ENCODE measurements at places on chromosomes 2 and 18.

GRCh38 chr18:45617284-45617683, 2.0 kb downstream of the SLC14A2 start:
- DNase-seq: peak; percentile 72

DNA sequence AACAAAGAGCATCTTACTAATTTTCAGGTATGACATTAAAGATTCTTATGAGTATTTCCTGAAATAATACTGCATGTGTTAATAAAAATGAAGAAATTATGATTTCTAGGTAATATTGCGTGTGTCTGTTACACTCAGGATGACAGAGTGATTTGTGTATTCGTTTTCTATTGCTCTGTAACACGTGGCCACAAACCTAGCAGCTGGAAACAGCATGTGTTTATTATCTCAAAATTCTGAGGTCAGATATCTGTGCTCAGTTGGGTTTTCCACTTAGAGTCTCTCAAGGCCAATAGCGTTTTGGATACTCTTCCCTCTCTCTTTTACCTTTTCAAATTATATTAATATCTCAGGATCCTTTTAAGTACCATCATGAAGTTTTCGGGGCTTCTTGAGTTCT, 667.9 kb upstream of the CDH7 start:
- DNase-seq: no peak

DNA sequence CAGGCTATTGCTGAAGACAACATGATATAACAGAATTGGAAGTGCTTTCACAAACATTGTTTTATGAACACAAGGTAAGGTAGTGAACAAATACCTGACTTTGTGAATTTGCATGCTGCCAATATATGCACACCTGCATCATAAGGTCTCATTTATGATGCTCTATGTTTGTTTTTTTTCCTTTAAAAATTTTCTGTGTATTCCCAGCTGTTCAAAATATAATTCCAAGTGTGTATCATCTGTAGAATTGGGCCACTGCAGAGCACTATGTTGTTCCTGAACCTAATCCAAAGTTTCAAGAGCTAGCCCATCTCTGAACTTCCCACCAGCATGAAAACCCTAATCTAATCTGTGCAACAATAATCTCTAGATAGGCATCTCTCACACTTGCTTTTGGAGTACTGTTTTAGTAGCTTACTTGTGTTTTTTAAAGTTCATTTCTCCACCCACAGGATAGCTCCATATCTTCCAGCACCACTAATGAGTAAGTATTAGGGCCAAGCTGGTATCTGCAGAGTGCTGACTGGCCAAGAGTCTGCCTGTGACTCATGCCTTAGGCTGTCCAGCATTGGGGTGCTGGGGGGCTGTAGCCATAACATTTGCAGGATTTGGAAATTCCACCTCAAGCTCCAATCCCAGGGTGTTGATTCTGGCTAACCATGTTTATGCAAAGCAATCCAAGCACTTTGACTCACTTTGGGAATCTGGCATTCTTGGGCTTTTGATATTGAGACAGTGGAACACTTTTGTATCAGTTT, 208.2 kb upstream of the REV1 start:
- DNase-seq: no peak

- DNase-seq: no peak
Observed at GRCh38 chr2:194815475-194815874, 841.6 kb upstream of the SLC39A10 start.

- DNase-seq: no peak
Observed at GRCh38 chr2:148613231-148614013, 31.1 kb upstream of the EPC2 start.

GRCh38 chr2:109143214-109144187, 14.5 kb downstream of the SH3RF3 start:
- no peak for DNase-seq

Data from erythroblast (primary cell).